Naive thymus-derived CD8-positive, alpha-beta T cell (primary cell): ENCODE measurements at places on chromosomes 6 and 20.

DNA sequence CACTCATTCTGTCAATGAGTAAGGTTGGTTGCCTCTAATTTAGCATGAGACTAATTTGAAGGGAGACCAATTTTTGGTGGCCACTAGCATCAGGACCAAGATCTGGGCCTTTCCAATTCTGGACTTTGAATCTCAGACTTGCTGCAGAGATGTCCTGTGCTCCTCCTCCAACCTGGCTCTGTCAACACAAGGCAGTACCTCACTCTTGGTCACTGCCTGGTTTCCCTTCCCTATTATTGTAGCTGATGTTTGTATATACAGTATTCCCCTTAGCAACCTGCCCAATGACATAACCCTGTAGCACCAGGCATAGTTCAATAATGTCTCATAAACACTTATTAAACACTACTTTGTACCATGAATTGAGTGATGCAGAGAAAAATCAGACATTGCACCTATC, 50.4 kb downstream of the UNC5CL start:
- no peak for DNase-seq

- no peak for DNase-seq
These were observed 6.2 kb downstream of the PXT1 start for GRCh38 chr6:36436466-36436865.

DNA sequence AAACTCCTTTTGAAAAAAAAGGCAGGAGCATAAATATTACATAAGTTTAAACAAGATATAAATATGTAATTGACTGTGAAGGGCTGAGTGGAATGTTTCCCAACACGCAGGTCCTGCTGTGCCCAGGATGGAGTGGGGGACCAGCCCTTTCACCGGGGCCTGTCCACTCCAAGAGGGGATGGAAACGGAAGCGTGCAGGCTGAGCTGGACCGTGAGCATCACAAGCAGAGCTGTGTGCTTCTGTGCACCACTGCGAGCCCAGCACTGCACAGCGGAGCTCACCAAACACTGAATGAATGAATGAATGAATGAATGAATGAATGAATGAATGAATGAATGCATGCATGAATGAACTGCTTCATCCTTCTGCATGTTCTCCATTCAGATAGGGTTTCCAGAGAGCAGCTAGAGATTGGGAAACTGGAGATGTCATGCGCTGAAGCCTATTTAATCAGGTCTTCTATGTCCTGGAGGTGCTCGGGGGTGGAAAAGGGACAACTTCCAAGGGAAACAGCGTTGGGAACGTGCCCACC, 157.7 kb downstream of the ANKRD60 start:
- no peak for DNase-seq

- DNase-seq = no peak
These were observed 82.5 kb upstream of the AGPAT4 start for GRCh38 chr6:161356167-161356854.

- DNase-seq = no peak
These were observed 622.7 kb downstream of the CD109 start for GRCh38 chr6:74318738-74319137.

GRCh38 chr6:87397656-87398055, 10.1 kb upstream of the CFAP206 start:
- DNase-seq = no peak
